ENCODE measurements at places on chromosomes 6 and 20.

DNA sequence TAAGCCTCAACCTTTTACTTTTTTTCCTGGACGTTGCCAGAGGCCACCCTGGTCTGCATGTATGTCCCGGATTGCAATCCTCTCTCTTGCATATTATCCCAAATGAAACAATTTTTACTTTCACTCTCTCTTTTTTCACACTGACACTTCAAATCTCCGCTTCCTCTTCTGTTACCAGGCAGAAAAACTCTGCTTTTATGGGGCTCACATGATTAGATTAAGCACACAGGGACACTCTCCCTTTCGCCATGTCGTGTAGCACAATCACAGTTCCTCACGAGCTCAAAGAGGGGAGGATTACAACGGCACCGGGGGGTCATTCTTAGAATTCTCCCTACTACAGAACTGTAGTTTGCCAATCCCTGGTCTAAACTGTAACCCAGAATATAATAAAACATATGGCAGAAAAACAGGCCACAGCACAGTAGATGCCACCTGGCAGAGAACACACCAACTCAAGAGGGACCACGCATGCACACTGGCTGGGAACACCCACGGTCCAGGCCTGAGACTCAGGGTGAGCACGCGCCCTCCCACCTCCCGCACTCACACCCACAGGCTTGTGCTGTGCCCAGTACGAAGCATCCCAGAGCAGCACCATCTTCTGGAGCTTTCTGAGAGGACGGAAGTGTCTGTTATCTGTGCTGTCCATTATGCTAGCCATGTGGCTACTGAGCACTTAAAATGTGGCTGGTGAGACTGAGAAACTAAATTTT is 288.7 kb downstream of the KIF16B start:
- DNase-seq = no peak

DNA sequence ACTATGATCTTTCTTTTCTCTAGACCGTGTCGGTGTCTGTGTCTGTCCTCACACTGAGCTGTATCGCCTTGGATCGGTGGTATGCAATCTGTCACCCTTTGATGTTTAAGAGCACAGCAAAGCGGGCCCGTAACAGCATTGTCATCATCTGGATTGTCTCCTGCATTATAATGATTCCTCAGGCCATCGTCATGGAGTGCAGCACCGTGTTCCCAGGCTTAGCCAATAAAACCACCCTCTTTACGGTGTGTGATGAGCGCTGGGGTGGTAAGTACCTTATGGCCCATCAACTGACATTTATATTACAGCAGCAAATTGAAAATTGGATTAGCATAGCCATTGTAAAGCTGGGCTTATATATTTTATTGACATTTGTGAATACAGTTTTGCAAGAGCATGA is 72.2 kb upstream of the GFRAL start:
- no peak for DNase-seq

DNA sequence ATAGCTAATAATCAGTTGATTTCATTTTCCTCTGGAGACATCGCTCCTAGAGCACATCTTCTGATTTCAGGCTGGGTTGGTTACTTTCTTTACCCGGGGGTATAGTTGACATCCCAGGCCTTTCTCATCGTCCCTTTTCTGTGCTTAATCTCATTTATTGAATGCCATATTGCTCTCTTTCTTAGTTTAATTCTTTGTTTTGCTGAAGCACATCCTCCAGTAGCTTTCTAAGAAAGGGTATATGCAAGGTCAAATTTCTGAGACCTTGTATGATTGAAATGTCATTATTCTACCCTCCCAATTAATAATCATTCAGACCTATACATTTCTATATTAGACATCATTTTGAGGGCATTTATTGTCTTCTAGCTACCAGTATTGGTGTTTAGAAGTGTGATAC is 2.6 kb upstream of the C20orf141 start:
- no peak for DNase-seq

DNA sequence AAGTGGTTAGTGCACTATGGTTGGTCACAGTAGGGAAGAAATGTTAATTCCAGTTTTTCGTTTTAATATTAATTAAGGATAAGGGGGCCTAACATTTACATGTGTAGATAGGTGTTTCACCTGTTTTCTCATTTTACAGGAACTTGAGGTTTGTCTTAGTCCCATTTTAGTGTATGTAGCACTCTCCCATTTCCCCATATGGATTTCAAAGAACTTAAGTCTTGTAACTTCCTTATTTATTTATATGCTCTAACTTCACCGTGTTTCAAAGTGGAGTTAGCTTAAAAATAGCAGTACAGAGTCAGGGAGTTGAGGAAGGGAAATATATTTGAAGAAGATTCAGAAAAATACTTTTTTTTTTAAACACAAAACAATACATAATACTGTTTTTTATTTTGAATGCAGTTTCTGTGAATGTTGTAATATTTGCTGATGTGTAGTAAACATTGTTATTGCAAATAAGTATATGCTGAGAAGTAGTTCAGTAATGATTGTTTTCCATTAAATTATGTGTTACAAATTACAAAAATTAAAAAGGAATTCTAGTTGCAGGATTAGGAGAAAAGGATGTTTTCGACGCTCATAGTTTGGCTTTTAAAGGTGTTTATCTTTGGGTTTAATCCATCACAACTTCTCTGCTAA is 3.5 kb downstream of the SCAF8 start:
- DNase-seq = no peak

- DNase-seq = no peak
Observed at GRCh38 chr6:101236709-101237108, 156.8 kb upstream of the GRIK2 start.

DNA sequence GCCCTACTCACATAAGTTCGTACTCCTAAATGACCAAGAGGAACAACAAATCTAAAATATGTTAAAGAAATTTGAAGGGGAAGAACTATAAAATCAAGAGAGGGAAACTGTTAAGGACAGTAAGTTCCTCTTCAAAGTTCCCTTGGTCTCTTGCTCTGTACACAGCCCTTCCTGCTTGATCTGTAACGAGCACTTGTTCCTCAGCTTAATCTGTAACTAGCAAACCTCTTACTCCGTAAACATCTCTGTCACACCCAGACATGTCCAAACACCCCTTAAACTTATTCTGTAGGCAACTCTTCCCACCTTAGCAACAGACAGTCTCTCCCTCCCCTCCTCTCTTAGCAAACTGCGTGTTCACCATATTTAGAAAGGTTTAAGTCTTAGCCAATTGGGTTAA is 29.9 kb downstream of the PLN start:
- DNase-seq = no peak

DNA sequence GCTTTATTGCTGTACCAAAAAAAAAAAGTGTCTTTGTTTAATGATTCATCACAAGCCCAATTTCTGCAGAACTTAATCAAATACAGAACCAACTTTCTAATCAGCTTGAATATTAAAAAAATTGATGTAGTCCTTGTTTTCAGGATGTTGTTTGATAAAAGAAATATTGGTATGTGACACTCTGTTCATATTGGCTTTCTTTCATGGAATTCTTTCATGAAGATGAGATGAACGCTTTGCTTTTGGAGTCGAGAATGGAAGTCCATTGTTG is 184.3 kb downstream of the ZNF217 start:
- DNase-seq = no peak

DNA sequence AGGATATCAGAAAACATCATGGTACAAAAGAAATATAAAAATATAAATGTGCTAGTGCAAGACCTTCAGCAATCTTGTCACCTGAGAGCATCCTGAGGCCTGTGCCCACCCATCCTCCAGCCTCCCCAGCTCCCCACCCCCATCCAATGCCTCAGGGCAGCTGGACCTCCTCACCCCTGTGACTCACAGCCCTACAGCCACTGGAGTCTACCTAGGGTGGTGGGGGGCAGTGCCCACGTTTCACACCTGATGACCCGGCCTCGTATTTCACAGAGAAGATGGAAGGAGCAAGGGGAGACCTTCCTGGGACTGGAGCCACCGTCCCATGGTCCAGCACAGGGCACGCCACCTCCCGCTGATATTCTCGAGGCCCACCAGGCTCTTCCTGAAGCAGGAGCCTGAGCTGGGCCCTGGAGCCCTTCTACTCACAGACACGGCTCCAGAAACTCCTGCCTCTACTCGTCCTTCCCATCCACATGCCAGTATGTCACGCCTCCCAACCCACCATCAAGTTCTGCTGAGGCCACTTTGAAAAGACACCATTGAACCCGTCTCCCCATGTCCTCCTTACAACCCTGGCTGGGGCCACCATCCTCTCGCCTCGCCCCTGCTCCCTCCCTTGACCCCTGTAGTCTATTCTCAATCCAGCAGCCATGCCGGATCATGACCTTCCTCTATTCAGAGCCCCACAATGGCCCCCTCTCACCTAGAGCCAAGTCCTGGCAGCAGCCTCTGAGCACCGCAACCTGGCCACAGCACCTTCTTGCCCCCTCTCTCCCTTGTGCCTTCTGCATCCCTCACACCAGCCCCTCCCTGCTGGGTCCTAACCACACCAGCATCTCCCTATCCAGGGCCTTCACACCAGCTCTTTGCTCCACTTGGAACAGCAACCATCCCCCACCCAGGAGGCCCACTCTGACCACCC is 13.3 kb downstream of the APMAP start:
- DNase-seq = no peak

DNA sequence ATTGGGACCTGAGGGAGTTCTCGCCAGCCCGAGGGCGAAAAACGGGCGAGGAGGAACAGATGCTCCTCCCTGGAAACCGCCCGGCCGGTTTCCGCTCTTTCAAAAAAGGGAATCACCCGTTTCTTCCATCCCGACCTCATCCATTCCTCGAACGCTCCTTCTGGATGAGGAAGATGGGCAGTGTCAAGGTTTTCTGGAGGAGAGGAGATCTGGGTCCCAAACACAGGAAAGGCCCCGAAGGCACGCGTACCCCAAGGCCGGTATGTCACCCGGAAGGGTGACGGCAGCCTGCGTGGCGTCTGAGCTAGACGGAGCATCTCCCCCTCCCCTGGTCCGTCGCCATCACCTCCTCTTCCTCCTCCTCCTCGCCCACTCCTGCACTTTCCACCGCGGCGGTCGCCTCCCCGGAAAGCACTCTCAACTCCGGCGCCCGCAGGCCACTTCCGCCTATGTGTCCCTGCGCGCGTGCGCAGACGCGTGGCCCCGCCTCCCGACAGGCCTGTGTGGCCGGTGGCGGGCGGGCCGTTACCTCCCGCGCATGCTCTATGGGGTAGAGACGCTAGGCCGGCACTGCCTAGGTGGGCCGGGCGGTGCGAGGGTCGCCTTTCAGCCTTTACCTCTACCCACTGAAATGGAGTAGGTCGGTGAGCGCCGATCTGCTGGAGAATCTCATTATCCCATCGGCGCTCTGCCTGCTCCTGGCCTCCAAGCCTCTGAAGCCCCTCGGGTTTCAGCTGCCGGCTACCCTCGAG is at the start of gene SLC35B3:
TSS of gene SLC35B3 (minus strand) at position 453 of the 752 bp plus-strand sequence.
- DNase-seq = peak; percentile 98

DNA sequence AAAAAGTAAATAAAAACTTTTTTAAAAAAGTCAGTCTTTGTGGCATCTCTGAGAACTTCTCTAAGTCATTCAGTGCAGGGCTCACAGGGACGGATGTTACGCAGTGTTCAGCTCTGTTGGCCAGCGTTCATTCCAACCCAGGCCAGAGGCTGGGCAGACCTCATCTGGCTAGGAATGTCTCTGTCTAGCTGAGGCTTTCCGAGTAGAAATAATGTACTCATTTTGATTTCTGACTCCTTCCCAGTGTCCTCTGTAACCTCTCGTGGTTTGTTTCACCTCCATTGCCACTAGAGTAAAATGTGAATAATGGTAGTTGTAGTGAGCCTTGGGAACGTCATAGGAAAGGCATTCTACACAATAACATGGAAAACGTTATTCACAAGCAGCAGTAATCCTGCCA is 135.1 kb downstream of the TMEM242 start:
- DNase-seq = no peak

Measured in stimulated activated CD8-positive, alpha-beta memory T cell treated with anti-CD3 and anti-CD28 coated beads, Interleukin-15, amount 100 ng/mL, for 48 hours (primary cell).